ENCODE measurements at places on chromosomes 4 and X.

DNA sequence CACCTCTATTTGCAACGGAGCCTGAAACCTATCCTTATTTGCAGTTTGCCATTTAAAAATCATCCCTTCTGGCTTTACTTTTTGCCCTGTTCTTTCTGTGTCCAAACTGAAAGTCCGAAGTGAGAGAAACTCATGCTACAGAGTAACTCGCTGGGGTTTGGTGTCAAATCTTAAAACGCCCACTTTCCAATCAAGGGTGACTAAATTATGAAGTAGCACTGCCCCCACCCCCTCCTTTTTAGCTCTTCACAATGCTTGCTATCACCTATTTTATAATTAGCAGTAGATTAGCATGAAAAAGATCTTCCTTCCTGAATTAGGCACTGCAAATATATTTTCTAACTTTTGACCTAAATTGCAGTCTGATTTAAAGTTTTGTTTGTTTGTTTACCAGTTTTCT, 52.5 kb downstream of the VGLL1 start:
- no peak for DNase-seq

DNA sequence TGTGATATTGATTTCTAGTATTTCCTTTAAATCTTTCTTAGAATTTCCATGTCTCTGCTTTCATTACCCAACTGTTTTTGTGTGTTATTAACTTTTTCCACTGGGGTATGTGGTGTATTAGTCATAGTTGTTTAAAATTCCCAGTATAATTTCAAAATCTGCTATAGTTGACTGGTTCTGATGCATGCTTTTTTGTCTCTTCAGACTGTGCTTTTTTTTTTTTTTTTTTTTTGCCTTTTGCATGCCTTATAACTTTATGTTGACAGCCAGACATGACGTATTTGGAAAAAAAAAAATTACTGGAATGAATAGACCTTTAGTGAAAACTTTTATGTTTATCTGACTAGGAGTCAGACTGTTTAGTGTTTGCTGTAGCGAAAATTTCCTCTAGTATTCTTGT, 580.4 kb downstream of the ANKRD50 start:
- no peak for DNase-seq

DNA sequence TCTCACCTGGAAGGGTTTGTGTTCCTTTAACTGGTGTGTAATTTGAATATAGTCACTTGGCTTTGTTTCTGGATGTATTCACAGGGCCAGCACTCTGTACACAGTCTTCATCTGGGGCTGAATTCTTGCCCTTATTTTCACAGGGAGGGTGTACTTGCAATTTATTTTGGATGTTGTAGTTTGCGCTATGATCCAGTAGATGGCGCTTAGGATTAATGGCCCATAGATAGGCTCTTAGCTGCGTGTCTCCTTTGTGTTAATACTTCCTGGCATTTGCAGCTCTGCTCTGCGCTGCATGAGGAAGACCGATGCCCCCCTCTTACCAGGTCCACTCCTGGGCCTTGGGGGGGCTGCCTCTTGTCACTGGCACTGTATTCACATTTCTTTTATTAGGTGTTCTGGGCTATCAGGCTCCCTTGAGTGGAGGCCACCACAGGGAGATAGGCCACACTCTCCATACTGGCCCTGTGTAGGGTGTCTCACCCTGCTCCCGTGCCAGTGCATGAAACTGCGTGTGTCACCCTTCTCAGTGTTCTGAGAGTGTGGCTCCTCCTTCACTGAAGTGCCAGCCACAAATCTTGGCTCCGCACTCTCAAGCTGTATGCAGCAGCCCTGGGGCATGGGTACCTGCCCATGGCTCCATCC, 562.2 kb downstream of the ZIC3 start:
- no peak for DNase-seq

DNA sequence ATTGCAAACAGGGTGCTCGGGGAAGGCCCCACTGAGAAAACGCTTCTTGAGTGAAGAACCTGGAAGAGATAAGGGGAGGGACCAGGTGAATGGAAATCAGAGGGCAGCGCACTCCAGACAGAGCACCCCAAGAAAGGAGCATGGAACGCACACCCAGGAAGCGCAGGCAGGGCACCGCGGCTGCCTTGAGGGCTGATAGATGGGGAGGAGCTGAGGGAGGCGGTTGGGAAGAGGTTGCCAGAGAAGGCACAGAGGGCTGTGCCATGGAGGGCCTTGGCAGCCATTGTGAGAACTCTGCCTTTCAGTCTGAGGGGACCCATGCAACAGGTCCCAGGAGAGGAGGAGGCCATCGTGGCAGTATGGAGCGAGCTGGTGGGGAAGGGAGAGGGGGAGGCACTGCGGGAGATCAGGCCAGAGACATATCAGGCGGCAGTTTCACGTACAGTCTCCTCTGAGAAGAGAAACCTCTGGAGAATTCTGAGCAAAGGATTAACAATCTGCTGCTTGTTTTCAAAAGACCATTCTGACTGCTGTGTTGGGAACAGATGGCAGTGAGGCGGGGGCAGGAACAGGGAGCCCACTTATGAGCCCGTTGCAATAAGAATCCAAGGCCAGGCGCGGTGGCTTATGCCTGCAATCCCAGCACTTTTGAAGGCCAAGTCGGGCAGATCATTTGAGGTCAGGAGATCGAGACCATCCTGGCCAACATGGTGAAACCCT, 83.7 kb downstream of the PCYT1B start:
- no peak for DNase-seq

DNA sequence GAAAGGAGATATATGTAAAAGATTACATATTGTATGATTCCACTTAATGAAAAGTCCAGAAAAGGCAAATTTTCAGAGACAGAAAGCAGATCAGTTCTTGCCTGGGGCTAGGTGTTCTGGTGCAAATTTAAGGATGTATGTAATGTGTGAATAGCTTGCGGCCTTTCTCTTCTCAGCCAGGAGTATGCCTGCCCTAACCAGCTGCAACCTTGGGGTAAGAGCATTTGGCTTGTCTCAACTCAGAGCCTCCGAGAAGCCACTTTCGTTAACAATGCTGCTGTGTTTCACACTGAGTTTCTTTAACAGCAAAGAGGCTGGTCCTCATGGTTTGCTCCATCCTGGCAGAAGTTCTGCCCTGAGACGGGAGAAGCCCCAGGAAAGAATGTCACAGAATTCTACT, 102.7 kb downstream of the SPCS3 start:
- no peak for DNase-seq

DNA sequence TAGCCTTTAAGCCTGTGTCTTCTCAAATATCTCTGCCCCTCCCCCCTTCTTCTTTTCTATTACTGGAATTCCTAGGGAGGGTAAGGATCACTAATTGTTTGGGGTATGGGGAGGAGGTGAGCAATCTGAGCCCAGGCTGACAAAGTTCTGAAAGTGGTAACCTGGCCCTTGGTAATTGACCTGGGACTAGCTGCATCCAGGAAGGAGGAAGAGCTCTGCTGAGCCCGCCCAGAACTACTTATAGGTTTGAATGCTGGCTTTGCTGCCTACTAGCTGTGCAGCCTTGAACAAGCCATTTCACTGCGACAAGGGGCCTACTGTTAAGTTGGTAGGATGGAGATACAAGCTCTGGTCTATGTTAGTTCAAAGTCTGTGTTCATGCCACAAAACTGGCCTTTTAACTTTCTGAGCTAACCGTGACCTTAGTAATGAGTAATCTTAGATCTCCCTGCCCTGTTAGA, 37.8 kb downstream of the DGKK start:
- no peak for DNase-seq
